ENCODE measurements at places on chromosomes 2 and 18.

DNA sequence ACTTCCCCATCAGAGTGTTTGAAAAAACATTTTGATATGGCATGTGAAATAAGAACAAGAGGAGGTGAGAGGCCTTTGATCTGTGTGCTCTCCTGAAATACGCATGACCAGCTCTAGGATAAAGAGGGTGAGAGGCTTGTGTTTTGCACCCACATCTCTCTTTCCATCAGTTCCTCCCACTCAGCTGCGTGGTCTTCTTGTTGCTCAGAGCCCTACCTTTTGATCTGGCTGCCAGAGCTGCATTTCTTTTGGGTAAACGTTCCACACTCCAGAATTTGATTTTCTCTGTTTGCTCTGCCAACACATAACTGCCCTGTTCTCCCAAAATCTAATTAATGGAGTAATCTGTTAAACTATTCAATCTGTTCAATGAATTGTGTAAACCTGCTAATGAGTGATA is 72.0 kb upstream of the FN1 start:
- no peak for DNase-seq

DNA sequence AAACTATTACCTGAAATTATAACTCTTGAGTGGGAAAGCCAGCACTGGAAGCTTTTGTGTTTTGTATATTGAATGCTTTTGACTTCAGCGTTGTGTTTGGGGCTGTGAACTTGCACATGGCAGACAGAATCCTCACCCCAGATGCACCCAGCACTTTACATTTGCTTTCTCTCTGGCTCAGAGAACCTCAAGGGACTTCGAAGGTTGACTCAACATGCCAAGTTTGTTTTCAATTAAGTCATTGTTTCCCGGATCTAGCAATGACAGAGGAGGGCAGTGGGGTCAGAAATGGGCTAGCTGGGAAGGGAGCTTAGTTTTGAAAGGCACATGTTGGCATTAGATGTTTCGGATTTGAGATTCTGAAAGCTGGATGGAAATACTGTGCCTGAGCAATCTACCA is 22.4 kb downstream of the TET3 start:
- DNase-seq, result no peak

GRCh38 chr2:67210430-67210829 is 186.7 kb upstream of the ETAA1 start:
- no peak for DNase-seq

- no peak for DNase-seq
Measured at GRCh38 chr2:42859791-42860190, 67.4 kb upstream of the HAAO start.

GRCh38 chr2:237236188-237236587 is 150.5 kb downstream of the COPS8 start:
- no peak for DNase-seq

DNA sequence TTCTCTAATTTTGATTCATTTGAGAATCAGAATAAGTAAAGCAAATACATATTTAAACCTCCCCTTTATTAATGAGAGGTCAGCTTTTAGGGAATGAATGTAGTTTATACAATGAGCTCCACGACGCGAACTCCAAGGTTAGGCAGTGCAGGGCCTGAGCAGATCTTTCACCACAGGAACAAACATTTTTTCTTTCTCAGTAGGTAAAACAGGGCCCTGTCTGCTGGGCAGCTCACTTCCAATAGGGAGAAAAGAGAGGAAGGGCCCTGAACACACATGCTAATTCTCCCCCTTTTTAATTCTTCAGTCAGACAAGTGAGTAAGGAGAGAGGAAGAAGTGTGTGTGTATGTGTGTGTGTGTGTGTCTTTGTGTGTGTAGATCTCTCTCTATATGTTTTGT is 682.4 kb upstream of the TMEFF2 start:
- DNase-seq, result no peak

DNA sequence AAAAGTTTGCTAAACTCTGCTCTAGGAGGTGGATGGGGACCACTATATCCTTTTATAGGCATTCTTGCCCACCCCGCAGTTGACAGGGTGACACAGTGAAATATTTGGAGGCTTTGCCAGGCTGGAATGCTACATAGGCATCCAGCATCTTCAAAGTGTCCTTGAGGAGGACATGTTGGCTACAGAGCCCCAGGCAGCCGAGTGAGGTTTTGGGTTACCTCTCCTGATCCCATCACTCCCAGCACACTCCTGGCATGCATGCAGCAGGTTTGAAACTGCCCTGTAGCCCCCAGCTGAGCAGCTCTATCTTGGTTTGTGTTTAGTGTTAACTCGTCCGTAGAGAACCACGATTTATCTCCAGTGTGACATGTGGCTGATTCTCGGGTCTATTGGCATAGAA is 7.3 kb downstream of the FOSL2 start:
- no peak for DNase-seq

DNA sequence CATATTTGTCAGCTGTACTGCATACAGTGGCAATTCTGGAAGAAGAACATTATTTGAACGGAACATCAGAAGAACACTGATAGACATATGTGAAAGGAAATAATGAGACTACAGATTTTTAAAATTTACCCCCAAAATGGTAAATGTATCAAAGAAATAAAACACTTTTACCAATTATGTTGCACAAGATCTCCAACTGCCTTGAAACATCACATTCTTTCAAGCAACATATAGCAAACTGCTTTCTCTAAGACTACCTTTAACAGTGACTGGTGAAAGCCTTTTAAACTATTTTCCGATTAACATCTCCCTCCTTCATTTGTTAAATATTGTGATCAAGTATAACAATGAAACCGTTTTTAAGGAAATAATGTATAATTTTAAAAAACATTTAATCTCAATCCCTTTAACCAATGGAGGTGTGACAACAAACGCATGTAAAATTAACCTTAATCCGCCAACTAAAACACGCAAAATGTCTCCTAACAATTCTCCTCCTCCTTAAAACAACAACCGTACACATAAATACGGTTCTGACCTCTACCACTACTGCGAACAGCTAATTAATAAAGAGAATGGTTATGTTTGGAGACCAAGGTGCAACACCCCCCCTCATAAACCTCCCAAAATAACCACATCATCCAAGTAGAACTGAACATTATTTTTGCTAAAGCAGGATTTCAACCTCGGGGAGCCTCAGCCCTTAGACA is 2.4 kb downstream of the FBXO11 start:
- DNase-seq, result no peak

DNA sequence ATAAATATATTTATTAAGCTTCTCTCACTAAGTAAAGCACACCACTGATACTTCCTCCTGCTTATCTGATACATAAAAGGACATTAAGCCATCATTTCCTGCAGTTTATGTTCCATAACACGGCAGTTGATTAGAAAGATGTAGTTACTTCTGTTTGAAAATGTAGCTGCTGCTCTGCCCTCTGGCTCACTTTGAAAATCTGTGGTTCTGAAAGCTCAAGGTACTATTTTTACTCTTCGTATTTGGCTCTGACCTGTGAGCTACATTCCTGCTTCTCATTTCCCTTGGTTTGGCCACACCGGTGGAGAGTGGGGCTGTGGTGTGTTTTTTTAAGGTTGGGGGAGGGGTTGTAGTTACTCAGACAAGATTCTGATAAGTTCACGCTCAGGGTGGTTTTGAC is 12.8 kb upstream of the TTN start:
- DNase-seq, result no peak

DNA sequence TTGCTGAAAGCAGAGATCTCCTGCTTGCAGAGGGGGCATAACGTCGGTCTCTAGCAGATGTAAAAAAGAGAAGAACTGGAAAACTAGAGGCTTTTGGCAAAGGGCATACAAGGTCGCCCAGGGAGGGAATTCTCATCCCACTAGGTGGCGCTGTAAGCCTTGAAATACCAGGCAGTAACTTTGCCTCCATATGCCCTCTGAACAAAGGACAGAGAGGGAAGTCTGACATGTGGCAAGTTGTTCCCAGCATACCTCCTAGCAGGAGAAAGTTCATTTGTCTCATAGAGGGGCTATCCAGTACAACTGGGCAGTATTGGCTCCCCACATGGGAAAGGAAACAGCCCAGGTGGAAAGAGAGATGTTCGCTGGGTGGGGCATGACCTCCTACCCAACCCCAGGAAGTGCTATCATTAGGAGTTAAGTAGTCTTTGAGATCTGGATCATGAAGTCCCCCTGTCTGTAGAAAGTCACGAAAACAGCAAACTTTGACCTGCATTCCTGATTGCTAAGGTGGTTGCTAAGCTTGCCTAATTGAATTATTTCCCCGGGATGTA is 39.9 kb downstream of the STK17B start:
- DNase-seq, result peak; percentile 48

DNA sequence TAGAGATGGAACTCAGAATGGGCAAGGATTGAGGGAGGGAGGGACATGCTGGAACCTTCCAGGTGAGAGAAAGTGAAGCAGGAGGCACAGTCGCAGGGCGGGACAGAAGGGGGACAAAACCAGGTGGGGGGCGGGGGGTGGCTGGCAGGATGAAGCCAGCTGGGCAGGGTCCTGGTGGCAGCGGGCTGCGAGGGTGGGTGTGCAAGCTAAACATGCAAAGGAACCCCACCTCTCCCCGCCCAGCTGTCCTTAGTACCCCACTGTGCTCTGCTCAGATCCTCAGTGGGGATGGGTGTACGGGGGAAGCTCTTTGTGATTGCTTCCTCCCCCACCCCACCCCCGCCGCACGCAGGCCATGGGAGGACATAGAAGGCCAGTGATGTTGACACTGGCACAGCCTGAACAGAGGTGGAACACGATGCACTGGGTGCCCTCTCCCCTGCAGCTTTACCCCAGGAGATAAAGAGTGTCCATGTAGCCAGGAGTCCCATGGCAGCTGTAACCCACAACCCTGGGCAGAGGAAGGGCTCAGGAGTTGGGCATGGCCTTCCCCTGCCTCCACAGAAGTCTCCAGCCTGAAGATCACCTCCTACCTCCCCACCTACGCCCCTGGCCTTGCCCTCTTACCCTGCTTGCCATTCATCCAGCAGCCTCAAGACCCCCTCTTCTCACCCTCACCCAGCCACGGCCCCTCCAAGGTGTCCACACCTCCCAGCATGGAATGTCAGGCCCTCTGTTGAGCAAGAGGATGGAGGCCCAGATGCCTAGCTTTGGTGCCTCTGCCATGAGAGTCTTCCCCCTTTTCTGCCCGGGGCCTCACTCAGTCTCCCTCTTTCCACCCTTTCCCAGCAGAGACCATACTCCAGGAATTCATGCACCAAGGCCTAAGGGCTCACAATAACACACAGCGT is 206.6 kb downstream of the ZBTB7C start:
- DNase-seq, result no peak

DNA sequence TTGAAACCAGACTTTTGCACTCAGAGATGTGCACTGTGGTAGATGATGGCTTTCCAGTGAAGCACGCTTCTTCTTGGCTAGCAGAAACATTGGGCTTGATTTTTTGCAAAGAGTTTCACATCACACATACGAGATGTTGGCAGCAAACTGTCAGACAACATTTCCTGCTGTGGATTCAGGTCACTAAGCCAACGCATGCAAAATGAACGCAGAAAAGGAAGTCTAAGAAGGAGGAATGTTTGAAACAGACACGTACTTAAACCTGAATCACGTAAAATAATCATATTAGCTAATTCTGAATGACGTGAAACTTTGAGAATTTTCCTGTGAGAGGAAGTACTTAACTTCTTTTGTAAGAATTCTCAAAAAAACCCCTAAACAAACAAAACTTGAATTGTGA is 88.1 kb downstream of the EPB41L3 start:
- DNase-seq, result no peak

GRCh38 chr2:78977661-78978145 is 47.8 kb upstream of the REG3G start:
- no peak for DNase-seq

DNA sequence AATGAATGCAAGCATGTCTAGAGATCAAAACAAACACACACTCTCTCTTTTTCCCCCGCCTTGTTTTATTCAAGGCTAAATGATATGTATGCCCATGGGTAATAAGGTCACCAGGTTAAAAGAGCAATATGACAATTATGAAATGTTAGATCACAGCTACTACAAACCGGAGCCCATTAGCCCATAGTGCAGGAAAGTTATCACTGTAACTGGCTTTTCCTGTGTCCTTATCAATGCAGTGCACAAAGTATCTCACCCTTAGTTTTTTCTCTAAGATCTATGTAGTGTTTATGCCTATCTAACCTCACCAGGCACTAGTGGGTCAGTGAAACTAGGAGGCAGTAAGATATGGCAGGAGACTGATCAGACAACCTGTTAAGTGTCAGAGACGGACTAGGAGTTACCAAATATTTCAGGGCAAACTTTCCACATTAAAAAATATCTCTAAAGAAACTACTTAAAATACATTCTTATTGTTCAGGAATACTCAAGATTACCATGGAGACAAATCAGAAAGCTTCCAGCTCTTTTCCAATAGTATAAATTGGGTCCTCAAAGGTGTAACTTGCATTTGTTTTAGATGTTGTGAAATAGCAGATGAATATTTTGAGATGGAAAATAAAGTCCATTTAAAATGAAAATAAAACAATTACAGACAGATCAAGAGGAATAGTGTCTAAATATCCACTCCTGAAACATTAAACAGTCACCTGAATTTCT is 282.2 kb downstream of the EXOC6B start:
- no peak for DNase-seq

DNA sequence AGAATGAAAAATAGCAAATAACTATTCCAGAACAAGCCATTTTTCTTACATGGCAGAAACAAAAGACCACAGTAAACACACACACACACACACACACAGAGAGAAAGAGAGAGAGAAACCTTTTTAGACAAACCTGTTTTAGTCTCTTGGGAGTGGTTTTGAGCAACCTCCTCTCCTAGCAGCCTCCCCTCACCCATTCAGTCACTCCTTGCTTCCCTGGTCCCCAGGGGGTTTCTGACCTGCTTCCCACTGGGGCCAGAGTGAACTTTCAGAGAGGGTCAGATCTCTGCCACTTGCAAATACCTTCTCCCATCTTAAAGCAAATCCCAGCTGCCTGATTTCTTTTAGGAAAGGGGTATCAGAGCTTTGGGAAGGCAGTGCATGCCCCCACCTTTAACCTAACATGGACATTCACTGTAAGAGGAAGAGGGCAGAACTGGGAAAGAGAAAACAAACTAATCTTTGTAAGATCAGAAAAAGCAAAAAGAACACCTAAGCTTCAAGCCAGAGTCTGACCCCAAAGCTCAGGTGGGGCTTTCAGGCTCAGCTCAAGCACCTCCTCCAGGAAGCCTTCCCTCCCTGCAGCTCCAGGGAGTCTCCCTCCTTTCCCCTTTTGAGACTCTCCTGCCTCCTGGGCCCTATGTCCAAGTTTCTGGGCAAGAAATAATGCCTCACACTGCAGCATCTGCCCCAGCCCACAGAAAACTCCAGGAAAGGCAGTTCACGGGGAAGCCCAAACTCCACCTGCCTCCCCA is 2.7 kb downstream of the SDC1 start:
- no peak for DNase-seq

- no peak for DNase-seq
Measured at GRCh38 chr2:74530239-74531187, 780 bp downstream of the HTRA2 start.

DNA sequence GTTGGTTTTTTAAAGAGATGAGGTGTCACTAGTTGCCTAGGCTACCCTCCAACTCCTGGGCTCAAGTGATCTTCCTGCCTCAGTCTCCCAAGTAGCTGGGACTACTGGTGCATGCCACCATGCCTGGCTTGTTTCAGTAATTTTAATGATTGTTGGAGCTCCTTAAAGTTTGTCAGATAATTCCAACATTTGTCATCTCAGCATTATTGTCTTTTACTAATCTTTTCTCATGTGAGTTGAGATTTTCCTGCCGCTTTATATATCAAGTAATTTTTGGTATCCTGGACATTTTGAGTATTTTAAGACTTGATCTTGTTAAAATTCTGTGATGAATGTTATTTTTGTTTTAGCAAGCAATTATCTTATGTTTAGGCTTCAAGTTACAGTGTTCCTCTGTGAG is 108.6 kb downstream of the OTX1 start:
- DNase-seq, result no peak

GRCh38 chr18:3305354-3305762 is 43.4 kb downstream of the MYL12B start:
- DNase-seq, result no peak

GRCh38 chr18:75070235-75070624 is 138.7 kb downstream of the PTGR3 start:
- DNase-seq, result no peak

Measured in tibial artery (tissue), 4 donors.